ENCODE measurements at places on chromosomes 12 and 14.
A peak's percentile ranks its signal among the peaks of the same experiment; 100 is the strongest.

GRCh38 chr12:68536885-68537485 is 73.7 kb upstream of the RAP1B start:
- DNase-seq, result no peak

- no peak for DNase-seq
These were observed 14.3 kb downstream of the PPP2R5C start for GRCh38 chr14:101775826-101776225.

DNA sequence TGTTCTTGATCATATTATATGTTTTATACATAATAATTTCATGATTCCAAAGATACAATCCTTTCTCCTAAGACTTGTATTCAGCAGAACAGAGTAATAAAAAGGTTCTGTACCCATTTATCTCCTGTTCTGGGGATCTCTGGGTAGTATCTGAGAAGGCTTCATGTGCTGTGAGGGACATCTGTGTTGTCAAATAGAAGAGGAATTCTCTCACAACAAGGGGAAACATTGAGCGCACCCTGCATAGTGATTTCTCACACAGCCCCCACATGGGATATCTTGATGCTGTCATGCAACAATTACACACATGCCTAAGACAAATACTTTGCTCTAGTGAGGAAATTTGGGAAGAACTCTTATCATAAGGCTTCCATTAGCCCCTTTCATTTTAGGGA is 101.8 kb upstream of the ATF1 start:
- DNase-seq, result no peak

GRCh38 chr12:5010151-5010550 is 33.5 kb upstream of the KCNA5 start:
- DNase-seq, result no peak

- DNase-seq, result no peak
These were observed 86.1 kb downstream of the SYNE2 start for GRCh38 chr14:63939006-63939270.

DNA sequence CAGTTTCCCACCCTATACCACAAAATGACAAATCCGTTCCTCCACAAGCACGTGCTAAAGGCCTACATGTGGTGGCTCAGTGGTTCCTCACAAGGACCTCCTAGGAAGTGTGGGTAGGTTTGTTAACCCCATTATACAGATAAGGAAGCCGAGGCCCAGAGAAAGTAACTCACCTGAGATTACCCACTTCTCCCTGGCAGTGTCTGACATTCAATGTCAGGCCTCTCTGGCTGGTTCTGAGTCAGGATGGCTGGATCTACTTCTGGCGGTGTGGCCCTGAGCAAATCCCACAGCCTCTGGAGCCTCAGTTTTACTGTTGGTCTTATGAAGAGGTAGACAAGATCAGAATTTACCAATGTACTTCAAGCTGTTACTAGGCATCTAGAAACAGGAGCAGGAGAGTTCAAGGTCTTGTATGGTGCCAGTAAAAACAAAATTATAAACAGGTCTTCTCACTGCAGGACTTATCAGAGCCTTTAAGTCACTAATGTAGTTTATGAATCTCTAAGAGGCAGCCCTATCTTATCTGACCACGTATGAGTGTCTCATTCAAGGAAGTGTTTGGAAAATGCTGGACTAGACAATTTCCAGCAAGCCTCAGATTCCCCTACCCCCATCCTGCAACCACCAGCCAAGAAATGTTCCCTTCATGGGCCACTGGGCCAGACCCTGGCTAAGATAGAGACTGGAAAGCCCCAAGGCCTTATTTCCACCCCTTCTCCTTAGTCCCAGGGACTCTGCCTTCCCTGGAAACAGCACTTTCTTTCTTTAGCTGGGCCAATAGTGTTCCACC is 4.2 kb downstream of the HSPB8 start:
- DNase-seq, result no peak

DNA sequence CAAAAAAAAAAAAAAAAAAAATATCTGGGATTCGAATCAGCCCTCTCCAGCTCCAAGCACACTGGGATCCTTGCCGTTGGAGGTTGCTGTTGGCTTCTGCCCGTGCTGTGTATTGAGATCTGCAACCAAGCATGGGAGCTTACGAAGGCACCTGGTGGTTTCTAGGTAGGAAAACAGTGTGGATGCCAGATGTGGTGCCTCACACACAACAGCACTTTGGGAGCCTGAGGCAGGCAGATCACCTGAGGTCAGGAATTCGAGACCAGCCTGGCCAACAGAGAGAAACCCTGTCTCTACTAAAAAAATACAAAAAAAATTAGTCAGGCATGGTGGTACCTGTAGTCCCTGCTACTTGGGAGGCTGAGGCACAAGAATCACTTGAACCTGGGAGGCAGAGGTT is 47.4 kb downstream of the ATF7 start:
- DNase-seq, result no peak

DNA sequence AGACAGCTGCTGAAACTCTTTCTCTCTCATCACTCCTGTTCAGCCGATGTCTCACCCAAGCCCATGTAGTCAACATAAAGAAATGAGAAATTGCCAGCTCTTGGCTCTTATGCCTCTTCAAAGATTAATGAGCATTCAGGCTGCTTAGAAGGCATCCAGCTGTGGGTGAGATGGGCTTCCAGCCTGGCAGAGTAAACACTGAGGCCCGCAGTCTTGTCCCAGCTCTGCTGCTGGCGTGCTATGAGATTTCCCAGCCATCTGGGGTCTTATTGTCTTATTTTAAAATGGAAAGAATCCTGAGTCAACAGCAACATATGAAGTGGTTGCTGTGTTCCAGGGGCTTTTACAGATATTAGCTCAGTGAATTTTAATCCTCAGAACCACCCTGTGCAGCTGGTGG is 12.6 kb downstream of the RXYLT1 start:
- no peak for DNase-seq

DNA sequence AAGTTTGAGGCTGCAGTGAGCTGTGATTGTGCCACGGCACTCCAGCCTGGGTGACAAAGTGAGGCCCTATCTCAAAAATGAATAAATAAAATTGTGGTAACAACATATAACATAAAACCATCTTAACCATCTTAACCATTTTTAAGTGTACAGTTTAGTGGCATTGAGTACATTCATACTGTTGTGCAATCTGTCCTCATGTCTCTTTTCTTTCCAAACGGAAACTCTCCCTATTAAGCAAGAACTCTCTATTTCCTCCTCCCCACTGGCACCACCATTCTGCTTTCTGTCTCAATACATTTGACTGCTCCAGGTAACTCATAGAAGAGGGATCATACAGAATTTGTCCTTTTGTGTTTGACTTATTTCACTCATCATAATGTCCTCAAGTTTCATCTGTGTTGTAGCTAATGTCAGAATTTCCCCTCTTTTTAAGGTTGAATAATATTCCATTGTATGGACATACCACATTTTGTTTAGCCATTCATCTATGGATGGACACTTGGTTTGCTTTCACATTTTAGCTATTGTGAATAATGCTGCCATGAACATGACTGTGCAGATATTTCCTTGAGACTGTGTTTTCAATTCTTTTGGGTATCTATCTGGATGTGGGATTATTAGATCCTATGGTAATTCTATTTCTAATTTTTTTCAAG is 4.4 kb upstream of the MARK3 start:
- no peak for DNase-seq

- DNase-seq, result no peak
These were observed 20.7 kb upstream of the STAB2 start for GRCh38 chr12:103566398-103566797.

DNA sequence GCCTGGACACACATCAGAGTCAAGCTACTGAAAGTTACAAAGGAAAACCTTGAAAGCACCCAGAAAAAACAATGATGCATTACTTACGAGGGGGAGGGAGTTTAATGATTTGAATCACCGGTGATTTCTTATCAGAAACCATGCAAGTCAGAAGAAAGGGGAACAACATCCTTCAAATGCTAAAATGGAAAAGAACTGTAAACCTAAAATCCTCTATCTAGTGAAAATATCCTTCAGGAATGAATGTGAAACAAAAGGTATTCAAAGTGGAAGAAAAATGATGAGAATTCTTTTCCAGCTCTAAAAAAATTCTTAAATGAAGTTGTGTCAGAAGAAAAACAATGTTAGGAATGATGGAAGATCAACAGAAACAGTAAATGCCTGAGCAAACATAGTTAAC is 16.8 kb downstream of the SCAF11 start:
- no peak for DNase-seq

GRCh38 chr12:46210873-46211439 is 57.9 kb downstream of the SLC38A1 start:
- no peak for DNase-seq

DNA sequence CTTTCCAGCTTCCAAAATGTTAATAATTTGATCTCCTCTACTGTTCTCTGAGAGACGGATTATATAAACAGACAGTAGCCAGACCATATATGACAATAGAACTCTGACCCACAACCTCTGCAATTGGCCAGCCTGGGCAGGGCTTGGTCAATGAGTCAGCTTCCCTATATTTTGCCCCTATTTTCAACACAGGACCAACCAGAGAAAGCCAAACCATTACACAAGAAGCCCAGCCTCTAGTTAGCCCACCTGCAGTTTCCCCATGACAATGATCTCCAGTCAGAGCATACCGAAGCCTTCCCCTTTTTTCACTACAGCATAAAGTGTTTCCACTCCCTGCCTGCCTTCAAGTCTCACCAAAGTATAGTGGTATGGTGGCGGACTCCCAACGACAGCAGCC is 7.6 kb upstream of the EXD2 start:
- no peak for DNase-seq

GRCh38 chr12:43237238-43237879 is 314.6 kb downstream of the ADAMTS20 start:
- DNase-seq, result no peak

GRCh38 chr12:106583242-106584103 is 669 bp downstream of the RFX4 start:
- DNase-seq, result no peak

DNA sequence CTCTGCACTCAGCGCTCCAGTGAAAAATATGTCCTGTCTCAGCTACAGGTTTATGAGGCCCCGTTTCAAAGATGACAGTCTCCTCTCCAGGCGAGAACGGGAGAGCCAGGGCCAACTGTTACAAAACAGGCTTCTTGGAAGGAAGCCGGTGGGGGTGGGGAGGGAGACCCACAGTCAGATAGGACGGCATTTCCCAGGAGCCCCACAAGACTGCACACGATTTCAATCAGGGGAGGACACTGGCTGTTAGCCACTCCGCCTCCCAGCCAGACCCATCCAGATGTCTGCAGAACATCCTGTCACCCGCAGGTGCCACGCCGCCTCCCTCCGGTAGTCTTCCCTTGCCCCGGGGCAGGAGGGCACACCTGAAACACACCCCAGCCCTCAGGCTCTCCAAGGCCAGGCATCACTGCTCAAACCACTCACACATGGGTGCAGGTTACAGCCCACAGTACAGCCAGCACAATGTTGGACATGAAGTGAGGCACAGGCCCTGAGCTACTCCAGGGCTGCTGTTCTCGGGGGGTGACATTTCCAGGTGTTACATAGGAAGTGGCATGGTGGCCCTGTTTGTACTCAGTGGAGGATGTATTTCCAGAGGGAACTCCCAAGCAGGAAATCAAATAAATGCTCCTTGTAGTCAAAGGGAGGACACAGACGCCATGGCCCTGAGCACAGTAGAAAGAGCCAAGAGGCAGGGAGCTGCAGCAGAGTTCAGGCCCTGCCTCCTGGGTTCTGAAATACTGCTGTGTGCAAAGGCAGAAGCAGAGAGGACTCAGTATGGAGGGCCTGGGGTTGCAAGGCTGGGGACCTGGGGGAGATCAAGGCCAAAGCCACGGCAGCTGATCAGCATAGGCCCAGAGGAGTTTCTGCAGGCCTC is 138.1 kb downstream of the BCL11B start:
- DNase-seq, result peak; percentile 49

DNA sequence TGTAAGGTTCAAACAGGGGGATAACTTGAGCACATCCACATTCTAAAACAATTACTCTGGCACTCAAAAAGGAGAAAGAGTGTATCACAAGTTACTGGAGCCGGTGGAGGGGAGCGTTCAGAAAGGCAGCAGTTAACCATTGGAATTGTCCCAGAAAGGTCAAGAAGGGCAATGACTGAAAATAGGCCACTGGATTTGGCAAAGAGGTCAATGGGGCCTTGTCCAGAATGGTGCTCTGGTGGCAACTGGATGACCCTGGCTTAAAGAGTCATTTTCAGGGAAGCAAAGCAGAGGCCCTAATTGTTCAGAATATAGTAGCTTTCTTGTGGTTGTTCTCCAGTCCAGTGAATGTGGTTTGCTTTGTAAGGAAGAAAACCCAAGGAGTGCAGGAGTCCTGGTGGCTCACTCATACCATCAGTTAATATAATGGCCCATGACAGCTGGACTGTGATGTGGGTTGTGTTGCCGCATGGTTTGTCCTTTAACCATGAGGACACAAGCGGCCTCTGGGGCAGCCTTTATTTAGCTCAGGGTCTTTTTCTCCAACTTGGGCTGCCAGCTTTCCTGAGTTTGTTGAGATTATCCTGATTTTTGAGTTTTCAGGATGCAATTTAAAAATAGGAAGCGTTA is 142.8 kb upstream of the PELI2 start:
- DNase-seq, result no peak

GRCh38 chr12:126160912-126161311 is 1095.7 kb downstream of the AACS start:
- DNase-seq, result no peak

DNA sequence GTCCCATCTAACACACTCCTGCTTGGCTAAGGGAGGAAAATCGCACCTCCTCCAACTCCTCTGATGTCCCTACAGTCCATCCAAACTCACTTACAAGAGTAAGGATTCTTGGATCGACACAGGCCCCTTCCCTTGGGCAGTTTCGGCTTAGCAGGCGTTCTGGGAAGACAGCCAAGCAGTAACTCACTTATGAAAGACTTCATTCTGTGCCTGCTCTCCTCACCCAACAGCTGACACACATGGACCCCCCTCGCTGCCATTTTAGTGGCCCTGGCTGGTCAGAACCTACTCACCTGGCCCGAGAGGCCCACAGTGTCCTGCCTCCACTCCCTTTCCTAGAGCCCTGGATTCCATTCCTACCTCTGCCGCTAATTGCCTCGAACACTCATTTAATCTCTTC is 52.3 kb upstream of the BCL2L14 start:
- DNase-seq, result peak; percentile 41

DNA sequence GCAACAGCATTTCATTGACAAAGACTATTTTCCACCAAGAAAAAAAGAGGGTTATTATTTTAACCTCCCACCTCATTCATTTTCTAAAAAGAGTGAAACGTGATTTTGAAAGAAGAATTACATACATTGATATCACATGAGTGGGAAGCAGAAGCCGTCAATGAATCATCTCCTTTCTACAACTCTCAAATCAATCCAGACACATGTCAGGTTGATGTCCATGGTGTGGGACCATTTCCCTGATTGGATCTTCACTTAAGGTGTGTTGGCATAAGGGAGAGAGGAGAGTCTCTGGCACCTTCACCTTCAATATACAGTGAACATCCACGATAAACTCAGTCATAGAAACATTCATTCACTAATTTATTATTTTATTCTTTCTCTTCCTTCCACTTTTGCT is 1095.1 kb downstream of the BCL11B start:
- no peak for DNase-seq

GRCh38 chr14:69107407-69108003 is 45.4 kb downstream of the DCAF5 start:
- DNase-seq, result peak; percentile 54

- no peak for DNase-seq
These were observed 45.6 kb downstream of the GPHB5 start for GRCh38 chr14:63273129-63273528.

GRCh38 chr12:108602976-108603704 is 5.3 kb upstream of the TMEM119 start:
- no peak for DNase-seq
